ENCODE measurements at places on chromosomes 6 and 20.

DNA sequence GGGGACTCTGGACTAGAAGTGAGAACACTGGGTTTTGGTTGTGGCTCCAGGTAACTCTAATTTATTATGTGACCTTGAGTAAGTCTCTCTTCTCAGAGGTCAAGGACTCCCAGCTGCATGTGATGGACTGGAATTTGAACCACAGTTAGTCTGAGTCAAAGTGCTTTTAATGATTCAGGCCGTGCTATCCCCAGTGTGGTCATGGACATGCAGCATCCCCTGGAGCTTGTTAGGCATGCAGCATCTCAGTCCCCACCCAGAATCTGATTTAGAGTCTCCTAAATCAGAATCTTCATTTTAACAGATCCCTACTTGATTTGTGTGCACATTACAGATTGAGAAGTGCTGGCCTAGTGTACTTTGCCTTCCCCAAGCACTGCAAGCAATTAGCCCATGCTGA is 74.2 kb downstream of the TOX2 start:
- DNase-seq = no peak
- no peaks in the 10 kb centered on the region for H3K36me3 ChIP-seq
- no peak overlapping the region for H3K27ac ChIP-seq
- no peak overlapping the region for H3K4me3 ChIP-seq
- no peaks in the 10 kb centered on the region for H3K4me1 ChIP-seq
- H3K27me3 ChIP-seq = no peaks in the 10 kb centered on the region

GRCh38 chr6:113246186-113246585 is 611.0 kb upstream of the MARCKS start:
- no peak for DNase-seq
- H3K4me3 ChIP-seq = no peak overlapping the region
- H3K27me3 ChIP-seq = no peaks in the 10 kb centered on the region
- H3K36me3 ChIP-seq = no peaks in the 10 kb centered on the region
- no peaks in the 10 kb centered on the region for H3K4me1 ChIP-seq

GRCh38 chr6:145815309-145816274 is 997 bp upstream of the FBXO30 start:
- no peak for DNase-seq
- peak overlapping the region; percentile 87 for H3K4me3 ChIP-seq
- H3K4me1 ChIP-seq = peaks cover 37% of the 10 kb centered on the region
- no peaks in the 10 kb centered on the region for H3K36me3 ChIP-seq
- no peaks in the 10 kb centered on the region for H3K27me3 ChIP-seq
- peak overlapping the region; percentile 94 for H3K27ac ChIP-seq

GRCh38 chr6:159119791-159120190 is 49.4 kb upstream of the FNDC1 start:
- no peak for DNase-seq
- H3K4me3 ChIP-seq = no peak overlapping the region
- H3K36me3 ChIP-seq = no peaks in the 10 kb centered on the region
- no peaks in the 10 kb centered on the region for H3K4me1 ChIP-seq

- no peak for DNase-seq
- H3K4me3 ChIP-seq = peak overlapping the region; percentile 78
- H3K27ac ChIP-seq = peak overlapping the region; percentile 41
- no peaks in the 10 kb centered on the region for H3K36me3 ChIP-seq
These were observed 577 bp upstream of the SLC24A3 start for GRCh38 chr20:19211661-19212468.

DNA sequence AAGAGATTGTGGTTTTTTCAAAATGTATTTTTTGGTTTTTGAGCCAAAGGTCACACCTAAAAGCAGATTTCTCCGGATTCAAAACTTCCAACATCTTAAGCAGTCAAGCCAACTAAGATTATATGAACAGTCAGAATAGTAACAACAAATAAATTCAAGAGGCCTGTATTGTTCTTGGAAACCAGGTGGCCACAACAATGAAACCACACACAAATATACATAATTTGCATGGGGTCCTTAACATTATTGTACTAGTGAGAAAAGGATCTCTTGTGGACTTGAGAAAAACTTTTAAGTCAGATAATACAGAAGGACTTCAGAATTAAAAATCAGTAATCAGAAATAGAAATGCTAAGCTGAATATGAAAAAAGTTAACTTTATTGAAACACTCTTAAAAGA is 40.6 kb downstream of the NOL7 start:
- H3K27me3 ChIP-seq = no peaks in the 10 kb centered on the region
- H3K36me3 ChIP-seq = no peaks in the 10 kb centered on the region
- no peak overlapping the region for H3K4me3 ChIP-seq

Measured in thoracic aorta (tissue), 2 donors.